ENCODE measurements at places on chromosomes 2 and 18.
A peak's percentile ranks its signal among the peaks of the same experiment; 100 is the strongest.

- DNase-seq: no peak
Measured at GRCh38 chr2:143684551-143685320, 555.5 kb downstream of the ARHGAP15 start.

GRCh38 chr2:95296011-95296410 is 1.1 kb upstream of the KCNIP3 start:
- no peak for DNase-seq

DNA sequence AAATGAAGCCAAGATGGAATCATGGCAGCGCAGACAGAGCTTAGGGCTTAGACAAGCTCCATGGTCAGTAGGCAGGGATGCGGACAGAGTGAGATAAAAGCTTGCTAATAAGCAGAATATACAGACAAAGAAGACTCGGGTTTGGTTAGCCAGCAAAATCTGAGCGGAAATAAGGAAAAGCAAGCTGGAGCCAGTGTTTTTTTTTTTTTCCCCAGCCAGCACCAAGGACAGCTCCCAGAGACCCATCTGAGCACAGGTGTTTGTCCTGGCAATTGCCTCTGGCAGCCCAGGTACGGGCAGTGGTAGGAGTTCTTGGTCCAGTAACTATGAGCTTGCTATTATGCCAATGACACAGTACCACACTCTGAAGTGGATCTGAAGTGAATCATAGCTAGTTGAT is 187.6 kb downstream of the ADCYAP1 start:
- DNase-seq: no peak

- peak; percentile 45 for DNase-seq
Measured at GRCh38 chr2:110853516-110853915, 121.1 kb downstream of the ACOXL start.

GRCh38 chr2:185219981-185220380 is 518.6 kb upstream of the FSIP2 start:
- DNase-seq: no peak

DNA sequence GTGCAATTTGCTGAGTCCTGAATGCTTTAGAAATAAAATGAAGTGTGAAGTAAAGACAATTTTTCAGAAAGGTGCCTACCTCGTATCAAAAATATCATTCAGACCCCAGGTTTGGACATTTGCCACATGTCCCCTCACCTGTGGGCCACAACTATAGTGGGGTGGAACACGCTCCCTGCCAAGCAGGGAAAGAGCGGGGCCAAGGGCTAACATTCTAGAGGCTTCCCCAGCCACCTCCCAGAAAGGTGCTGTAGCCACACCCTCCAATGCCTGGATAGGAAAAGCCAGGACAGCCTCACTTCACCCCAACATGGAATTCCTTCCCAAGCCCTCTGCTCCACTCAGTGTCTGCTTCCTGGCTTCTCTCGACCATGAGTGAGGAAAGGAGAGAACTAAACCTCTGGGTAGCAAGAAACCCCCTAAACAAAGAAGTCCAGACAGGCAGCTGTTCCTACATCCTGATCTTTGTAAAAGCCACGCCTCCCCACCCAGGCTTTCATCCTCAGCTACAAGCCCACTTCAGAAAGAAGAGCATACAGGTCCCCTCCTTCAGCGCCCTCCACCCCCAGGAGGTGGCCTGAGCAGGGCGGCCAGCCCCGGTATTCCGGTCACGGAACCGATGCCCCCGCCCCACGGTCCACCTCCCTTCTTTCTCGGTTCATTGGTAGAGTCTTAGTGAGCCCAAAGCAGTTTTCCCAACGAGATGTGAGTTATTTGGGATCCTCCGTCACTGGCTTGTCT is 2.1 kb downstream of the COL6A3 start:
- peak; percentile 68 for DNase-seq

- DNase-seq: peak; percentile 96
Measured at GRCh38 chr2:197286805-197287595, 23.6 kb downstream of the ANKRD44 start.

DNA sequence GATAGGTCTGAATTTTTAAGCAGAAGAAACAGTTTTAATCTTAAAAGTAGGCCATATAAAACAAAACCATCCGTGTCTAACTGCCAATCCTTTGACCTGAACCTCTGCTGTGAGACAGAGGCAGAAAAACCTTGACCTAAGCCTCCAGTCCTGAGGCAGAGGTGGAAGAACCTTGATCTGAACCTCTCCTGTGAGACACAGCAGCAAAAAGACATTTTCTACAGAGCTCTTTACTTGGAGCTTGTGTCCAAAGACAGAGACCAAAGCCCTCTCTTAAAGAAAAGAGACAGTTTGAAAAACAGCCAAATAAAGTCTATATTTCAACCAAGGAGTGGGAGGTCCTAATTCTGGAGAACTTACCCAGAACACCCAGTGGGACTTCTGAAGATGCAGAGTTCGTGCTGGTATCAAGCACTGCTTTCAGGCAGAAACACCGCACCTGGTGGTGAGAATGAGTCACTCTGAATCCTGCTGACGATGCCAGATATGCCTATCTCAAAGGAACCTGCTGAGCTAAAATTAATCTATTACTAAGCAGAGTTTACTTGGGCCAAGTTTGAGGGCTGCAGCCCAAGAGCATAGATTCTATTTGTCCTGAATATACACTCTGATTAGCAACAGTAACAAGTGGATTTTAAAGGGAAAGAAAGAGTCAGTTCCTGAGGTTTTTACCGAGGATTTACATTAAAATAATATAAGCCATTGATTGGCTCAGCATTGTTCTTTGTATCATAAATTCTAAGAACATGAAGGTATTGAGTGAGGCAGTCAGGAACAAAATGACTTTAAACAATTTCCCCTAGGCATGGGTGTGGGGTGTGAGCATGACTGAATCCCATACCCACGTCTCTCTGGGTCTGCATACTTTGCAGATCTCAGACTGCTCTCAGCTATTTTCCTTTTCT is 806.4 kb downstream of the TRIB2 start:
- DNase-seq: no peak

- DNase-seq: no peak
Measured at GRCh38 chr2:216601632-216602409, 31.4 kb upstream of the IGFBP2 start.

GRCh38 chr2:58010599-58010998 is 36.0 kb upstream of the VRK2 start:
- no peak for DNase-seq

GRCh38 chr2:144325086-144325485 is 194.8 kb downstream of the ZEB2 start:
- no peak for DNase-seq

- no peak for DNase-seq
Measured at GRCh38 chr2:73004466-73004865, 67.0 kb downstream of the SFXN5 start.

DNA sequence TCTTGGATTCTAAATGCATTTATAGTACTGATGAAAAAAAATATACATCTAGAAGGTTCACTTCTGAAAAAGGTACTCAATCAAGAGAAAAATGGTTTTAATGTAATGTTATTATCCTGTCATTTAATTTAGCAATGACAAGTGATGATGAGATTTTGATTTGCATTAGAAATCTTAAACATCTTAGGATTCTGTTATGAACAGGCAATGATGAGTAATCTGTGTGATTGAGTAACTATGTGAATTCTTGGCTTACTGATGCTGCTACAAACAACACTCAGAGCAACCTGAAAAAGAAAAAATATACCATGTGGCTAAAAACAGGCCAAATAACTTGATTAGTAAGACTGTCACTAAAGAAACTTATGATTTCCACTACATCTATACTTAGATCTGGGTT is 30.1 kb downstream of the RBKS start:
- DNase-seq: peak; percentile 87

DNA sequence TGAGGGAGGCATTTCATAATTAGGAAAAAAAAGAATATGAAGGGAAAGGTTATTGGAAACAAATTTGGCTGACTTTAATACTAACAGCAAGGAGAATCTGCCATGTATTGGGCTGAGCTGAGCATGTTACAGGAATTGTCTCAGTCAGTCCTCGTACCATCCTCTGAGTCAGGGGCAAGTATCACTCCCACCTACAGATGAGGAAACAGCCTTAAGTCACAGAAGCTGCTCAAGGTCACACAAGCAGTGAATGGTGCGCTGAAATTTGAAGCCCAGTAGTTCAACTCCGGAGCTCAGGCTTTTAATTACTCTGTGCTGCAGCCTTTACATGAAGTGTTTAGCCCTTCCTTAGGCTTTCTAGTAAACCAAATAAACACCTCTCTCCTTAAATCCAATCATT is 17.3 kb downstream of the PROKR1 start:
- DNase-seq: no peak

GRCh38 chr18:10063489-10063888 is 149.7 kb downstream of the VAPA start:
- DNase-seq: no peak

- DNase-seq: no peak
Measured at GRCh38 chr2:122216901-122217300, 461.4 kb downstream of the TSN start.

DNA sequence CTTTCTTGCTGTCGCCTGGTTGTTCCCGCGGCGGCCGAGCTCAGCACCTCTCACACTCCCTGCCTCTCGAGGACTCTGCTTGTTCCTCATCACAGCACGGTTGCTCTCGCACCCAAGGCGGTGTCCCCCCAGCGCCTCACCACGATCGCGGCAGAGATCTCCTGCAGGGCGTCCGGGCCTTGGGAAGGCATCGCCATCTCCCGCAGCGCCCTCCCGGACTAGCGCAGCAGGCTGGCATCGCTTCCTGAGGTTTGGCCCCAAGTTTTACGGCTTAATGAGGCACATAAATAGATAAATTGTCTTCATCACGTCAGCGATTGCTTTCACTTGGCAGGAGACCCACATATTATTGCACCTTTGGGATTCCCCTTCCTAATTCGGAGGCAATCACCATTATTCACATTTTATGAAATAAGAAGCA is 125.4 kb downstream of the RGPD3 start:
- DNase-seq: no peak

DNA sequence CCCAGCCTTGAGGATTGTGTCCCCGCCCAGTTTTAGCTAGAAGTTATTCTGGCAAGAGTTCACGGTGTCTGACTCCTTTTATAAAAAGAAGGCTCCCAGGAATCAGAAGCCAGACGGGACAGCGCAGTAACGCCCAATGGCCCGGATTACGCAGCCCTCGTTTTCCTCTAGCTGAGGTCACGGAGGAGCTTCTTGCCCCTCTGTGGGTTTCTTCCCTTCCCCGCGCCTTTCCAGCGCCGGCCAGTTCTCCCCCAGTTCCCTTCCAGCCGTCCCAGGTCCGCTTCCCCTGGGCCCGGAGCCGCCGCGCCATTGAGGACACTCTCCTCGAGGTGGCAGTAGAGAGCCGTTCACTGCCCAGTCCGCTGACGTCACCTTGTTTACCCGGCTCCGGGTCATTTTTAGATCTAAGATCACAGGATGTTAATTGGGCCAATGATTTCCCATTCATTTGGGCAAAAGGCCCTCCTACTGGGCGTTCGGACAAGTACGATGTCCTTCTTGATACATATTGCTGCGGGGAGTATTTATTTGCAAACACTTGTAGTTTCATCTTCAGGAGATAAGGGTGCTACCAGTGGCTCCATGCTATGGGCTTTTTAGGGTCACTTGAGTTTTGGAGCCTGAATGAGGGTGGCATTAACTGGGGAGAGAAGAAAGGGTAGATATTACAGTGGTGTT is 81.5 kb upstream of the PPM1B start:
- peak; percentile 90 for DNase-seq

DNA sequence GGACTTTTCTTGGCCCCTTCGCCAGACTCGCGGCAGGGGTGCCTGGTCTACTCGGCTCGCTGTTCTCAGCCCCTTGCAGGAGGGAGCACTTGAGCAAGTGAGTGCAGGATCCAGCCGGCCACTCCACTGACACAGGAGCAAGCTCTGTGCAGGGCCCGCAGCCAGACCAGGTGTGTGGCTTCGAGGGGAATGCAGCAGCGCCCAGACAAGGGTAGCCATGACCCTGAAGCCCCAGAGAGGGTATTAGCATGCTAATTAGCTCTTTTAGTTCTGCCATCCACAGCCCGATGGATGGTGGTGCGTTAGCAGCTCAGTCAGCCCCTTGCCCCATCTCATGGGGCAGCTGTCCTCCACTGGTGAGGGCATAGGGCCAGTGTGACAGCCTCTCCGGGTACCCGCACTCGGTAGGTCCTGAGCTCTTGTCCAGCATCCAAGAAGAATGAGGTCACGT is 103.2 kb upstream of the HS6ST1 start:
- peak; percentile 30 for DNase-seq

DNA sequence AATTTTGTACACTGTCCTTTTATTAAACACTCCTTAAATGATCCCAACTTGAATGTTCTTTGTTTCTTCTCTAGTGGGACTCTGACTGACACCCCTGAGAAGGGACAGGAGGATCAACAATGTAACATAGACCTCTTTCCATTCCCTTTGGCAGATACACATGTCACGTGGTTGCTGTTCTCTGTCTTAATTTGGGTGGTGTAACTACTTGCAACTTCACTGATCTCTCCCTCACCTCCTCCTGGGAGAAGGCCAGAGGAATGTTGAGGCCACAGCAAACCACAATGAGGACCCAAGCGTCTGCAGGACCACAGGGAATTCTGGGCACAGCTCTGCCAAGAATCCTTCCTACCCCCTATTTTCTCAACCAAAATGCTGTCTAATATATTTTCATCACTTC is 205.6 kb downstream of the RTP5 start:
- DNase-seq: peak; percentile 66

DNA sequence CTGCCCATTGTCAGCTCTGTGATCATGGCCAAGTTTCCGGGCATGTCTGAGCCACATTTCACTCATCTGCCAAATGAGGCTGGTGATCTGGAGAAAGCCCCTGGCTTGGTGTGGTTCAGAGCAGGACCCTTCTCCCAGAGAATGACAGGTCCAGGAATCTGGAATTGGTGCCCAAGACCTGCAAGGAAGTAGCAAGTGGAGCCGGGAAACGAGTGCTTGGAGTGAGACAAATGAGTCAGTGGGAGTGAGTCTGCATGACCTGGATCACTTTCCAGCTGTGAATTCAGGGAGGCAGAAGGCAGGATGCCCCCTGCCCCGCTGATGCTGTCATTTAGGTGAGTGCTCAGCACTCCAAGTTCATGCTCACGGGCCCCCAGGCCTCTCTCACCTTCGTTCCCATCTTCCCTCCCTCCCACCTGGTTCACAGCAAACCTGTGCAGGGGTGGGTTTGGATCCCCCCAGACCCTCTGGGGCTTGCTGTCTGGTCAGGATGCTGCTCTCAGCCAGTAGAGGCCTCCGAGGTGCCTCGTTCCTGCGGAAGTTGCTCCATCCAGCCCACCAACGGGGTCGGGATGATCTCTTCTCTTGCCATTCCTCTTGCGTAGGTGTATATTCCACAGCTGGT is 104.4 kb downstream of the INHBB start:
- DNase-seq: no peak

GRCh38 chr2:176556373-176556772 is 287.1 kb downstream of the MTX2 start:
- no peak for DNase-seq
